ENCODE measurements at places on chromosomes 3 and 15. TPM values are rescaled to one million over a fixed set of nuclear protein-coding genes. Genes with fewer than 3 reads are reported as not detected.
A peak's percentile ranks its signal among the peaks of the same experiment; 100 is the strongest.

Gene ARRDC4
- total RNA-seq = not detected

Gene GPR149
- total RNA-seq = not detected

Gene IGSF11
- total RNA-seq = not detected

- no peak overlapping the region for H3K4me3 ChIP-seq
- no peaks in the 10 kb centered on the region for H3K27me3 ChIP-seq
- H3K4me1 ChIP-seq = no peaks in the 10 kb centered on the region
- no peak overlapping the region for H3K27ac ChIP-seq
Measured at GRCh38 chr15:37081983-37082382, 18.4 kb downstream of the MEIS2 start.

- peaks cover 55% of the 10 kb centered on the region for H3K4me1 ChIP-seq
- H3K36me3 ChIP-seq = peaks cover 35% of the 10 kb centered on the region
- H3K27ac ChIP-seq = peak overlapping the region; percentile 71
Measured at GRCh38 chr3:4722103-4722502, 229.0 kb downstream of the ITPR1 start.

- H3K4me3 ChIP-seq = no peak overlapping the region
- no peaks in the 10 kb centered on the region for H3K27me3 ChIP-seq
- peaks cover 21% of the 10 kb centered on the region for H3K36me3 ChIP-seq
- H3K4me1 ChIP-seq = peaks cover 66% of the 10 kb centered on the region
- peak overlapping the region; percentile 90 for H3K27ac ChIP-seq
Measured at GRCh38 chr3:106332884-106333283, 464.1 kb upstream of the CBLB start.

- H3K27me3 ChIP-seq = peaks cover 13% of the 10 kb centered on the region
- no peak overlapping the region for H3K4me3 ChIP-seq
- no peaks in the 10 kb centered on the region for H3K4me1 ChIP-seq
- no peak for DNase-seq
- H3K27ac ChIP-seq = no peak overlapping the region
- H3K36me3 ChIP-seq = no peaks in the 10 kb centered on the region
Measured at GRCh38 chr3:186303965-186304364, 58.1 kb downstream of the DGKG start.

GRCh38 chr15:43511012-43511885, 6.2 kb upstream of the MAP1A start:
- peak overlapping the region; percentile 94 for H3K4me3 ChIP-seq
- H3K4me1 ChIP-seq = peaks cover 57% of the 10 kb centered on the region
- H3K27ac ChIP-seq = peak overlapping the region; percentile 58
- DNase-seq = peak; percentile 50
- H3K36me3 ChIP-seq = peaks cover 2% of the 10 kb centered on the region
- H3K27me3 ChIP-seq = no peaks in the 10 kb centered on the region

- H3K27me3 ChIP-seq = no peaks in the 10 kb centered on the region
- no peak for DNase-seq
- H3K4me1 ChIP-seq = peaks cover 22% of the 10 kb centered on the region
- H3K27ac ChIP-seq = no peak overlapping the region
Measured at GRCh38 chr3:52318186-52318816, 2.2 kb downstream of the DNAH1 start.
